ENCODE measurements at places on chromosomes 3 and 15.

DNA sequence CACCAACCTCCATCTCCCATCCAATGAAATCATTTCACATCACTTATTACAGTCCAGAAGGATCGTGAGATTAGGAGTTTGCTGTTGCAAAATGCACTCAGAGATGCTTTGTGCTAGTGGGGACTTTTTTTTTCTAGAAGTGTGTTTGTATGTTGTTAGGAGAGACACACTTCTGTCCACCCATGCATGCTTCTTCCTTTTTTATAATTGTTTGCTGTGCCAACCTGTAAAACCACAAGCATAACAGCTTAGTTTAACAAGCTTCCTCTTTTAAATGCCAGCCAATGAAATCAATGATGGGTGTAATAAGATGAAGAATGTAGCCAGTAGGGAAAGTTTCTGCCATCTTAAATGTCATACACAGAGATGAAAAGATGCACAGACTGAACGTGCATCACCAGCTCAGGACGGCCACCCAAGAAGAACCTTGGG is 305.6 kb upstream of the STT3B start:
- DNase-seq: peak; percentile 95

DNA sequence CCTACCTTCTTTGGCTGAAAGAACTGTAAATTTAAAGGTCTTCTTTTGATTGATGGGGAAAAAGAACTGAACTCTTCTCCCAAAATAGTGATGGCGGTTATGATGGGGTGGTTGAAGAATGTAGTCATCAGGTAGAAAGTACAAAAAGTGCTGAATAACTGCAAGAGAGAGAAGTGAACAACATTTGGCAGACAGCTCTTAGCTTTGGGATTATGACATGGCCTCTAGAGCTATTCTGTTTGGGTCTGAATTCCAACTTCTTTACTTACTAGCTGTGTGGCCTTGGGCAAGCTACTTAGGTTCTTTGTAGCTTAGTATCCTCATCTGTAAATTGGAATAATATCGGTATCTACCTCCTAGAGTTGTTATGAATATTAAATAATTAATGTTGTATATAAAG is 91.7 kb downstream of the SPRED1 start:
- no peak for DNase-seq

DNA sequence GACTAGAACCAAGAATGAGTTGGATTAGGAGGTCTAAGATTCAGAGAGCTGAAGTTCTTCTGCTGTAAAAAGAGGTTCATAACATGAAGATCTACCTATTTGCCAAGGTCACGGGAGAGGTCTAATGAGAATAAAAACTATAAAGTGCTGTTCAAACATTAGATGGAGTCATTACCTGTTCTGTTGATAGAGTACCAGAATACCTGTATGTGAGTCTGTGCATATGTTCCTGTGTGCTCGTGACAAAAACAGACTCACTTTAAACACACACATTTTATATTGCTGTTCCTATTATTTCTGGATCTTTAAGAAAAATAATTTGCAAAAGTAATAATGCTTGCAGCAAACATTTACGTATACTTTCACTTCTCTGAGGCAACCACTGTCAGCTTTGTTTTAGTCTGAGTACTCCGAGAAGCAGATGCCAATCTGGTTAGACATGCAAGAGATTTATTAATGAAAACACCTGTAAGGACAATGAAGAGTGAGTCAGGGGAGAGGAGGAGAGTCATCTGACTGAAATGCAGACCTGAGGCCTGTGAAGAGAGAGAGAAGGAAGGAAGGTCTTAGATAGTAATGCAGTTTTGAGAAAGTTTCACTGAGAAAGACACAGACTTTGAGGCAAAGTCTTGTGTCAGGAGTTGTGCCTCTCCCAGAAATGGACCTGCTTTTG is 221.2 kb downstream of the SQOR start:
- DNase-seq: no peak

DNA sequence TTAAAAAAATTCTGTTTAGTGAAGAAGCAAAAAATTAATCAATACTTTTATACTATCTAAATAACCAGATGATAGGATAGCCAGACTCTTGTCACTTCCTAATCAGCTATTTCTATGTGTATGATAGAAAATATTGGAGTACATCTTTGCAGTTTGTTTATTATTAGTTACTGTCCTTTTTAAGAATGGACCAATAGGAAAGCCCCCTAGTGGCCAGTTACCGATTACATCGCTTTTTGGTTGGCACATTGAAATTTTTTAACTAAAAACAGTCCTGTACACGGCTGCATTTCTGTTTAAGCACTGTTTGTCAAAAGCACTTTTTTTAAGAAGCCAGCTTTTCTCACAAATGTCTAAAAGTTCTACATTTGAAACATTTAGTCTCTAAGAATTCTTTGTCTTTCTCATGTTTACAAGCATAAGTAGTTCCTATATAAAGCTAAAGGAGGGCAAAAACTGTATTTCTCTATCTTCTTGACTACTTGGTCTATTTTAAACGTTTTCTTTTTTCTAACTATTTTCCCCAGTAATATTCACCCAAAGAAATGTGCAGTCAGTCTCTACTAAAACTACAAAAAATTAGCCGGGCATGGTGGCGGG is 253.2 kb upstream of the LRTM1 start:
- DNase-seq: no peak

- no peak for DNase-seq
These were observed 719.5 kb downstream of the FHIT start for GRCh38 chr3:60531759-60532158.

DNA sequence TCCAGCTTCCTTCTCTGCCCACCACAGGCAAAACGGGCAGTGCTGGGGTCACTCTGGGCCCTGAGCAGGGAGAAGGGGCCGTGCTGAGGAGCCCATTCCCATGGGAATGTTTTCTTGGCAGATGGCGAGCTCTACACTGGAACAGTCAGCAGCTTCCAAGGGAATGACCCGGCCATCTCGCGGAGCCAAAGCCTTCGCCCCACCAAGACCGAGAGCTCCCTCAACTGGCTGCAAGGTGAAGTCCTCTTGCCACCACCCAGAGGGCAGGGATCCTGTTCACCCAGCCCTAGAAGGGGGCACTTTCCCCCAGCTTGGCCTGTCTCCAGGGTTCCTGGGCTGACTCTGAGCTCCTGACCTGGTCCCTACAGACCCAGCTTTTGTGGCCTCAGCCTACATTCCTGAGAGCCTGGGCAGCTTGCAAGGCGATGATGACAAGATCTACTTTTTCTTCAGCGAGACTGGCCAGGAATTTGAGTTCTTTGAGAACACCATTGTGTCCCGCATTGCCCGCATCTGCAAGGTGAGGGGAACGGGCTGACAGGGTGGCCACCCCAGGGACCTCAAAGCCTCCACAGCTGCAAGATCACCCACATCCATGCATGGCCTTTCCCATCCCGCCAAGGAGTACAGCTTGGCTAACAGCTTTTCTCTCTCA is 12.4 kb downstream of the CIB1 start:
- DNase-seq: no peak

DNA sequence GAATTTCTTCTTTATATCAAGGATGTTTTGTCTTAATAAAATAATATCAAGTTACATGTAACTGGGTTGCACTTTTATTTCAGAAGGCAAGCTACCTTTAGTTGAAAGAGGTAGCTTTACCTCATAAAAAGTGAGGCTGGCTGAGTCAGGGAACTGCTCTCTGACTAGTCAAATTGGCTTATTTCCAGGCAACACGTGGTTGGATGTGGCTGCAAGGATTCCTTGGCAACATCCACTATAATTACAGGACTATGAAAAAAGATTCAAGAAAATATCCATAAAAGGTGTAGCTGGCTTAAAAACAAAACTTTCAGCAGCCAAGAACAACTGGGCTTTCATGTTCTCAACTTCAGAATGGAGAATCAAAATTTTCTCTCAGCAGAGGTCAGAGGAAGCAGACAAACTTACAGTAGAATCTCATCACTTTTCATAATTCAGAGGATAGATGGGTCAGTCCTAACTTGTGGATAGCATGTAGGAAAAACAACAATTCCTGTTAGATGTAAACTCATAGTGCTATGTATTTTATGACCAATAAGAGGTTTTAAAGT is 779.1 kb downstream of the MECOM start:
- no peak for DNase-seq

DNA sequence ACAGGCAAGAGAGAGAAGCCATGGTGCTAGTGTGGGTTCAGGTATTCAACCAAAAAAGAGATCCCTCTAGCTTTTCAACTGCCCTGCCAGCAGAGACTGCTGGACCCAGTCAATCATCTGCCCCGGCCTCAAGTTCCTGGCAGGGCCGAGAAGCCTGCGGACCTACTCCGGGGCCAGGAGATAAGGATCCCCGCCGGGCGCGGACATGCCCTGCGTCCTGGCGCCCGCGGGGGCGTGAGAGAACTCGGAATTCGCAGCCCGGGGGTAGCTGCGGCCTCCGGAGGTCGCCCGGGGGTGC is 821 bp upstream of the MAGI1 start:
- DNase-seq: no peak

- DNase-seq: no peak
These were observed 198.5 kb upstream of the MRPL3 start for GRCh38 chr3:131701153-131701770.

DNA sequence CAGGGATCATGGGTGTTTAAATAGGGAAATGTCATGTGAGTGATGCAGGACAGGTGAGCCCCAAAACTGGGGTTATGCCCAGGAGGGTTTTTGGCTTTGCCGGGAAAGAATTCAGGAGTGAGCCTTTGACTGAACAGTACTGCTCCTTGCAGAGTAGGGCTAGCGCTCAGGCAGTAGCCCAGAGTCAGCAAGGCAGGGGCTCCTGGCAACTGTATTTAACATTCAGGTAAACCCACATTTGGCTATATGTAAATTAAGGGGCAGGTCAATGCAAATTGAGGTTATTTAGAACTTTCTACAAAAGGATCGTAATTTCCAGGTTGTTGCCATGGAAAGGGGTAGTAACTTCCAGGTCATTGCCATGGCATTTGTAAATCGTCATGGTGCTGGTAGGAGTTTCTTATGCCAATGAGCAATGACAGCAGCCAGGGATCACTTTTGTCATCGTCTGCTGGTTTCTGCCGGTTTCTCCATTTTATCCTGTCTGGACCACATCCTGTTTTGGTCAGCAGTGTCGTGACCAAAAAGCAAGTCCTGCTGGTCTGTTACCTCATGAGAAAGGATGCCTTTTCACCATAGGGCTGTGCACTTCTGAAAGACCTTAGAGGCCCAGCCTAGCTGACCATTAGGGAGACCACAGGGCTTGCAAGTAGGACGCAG is 24.3 kb downstream of the MTHFS start:
- peak; percentile 11 for DNase-seq

DNA sequence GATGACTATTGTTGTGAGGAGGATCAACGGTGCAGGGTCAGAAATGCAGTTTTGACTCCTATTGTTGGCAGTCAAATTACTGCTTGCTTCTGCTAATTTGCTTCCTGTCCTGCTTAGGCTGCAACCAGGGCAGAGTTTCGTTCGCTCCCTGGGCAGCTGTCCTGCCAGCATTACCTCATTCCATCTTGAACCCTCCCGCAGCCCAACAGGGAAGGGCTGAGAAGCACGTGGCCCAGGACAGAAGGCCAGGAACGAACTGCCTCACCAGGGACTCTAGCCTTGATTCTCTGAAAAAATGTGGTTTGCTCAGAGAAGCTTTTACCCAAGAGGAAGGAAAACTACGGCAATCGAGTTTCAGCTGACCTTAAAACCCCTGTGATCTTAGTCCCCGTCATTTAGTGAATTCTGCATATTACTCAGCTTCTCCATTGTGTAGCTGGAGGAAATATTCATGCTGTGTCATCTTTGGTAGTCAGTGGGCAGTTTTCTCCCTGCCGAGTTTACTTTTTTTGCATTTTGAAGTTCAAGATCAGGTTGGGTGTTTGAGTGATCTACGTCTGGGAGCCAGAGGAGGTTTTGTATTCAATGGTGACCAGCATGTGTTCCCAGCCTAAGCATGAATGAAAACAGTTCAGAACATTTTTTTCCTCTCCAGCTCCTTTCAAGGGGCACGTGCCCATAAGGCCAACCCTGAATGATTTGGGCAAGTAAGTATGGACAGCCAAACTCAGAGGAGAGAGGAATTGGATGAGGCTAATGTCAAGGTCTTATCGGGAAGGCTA is 23.0 kb downstream of the TLNRD1 start:
- peak; percentile 23 for DNase-seq

DNA sequence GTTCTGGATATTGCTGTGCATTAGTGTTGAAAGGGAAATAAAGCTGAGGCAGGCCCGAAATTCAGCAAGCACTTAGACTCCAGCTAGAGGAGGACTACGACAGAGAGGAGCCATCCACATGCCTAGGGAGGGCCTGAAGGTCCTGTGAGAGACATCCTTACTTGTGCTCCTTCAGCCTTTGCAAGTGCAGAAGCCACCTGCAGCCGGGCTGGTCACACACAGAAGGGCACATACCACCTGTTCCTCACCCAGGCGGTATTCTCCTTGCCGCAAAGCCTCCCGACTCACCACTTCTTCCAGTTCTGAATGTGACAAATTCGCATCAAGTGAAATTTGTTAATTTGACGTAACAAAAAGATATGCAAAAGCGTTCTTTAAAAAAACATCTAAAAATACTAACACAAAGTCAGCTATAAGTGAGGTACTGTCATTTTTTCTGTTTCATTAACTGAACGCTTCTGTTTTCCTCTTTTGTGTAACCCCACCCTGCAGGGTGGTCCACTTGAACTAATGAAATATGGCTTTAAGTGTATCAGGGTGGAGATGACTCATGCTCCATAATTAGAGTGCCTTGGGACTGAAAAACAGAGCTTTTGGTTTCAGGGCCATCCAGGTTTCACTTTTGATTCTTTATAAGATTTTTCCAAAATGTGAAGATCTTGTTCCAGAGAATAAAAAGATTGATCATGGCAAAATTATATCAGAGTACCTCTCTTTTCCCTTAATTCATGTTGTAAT is 467.9 kb upstream of the ATP11B start:
- DNase-seq: no peak

DNA sequence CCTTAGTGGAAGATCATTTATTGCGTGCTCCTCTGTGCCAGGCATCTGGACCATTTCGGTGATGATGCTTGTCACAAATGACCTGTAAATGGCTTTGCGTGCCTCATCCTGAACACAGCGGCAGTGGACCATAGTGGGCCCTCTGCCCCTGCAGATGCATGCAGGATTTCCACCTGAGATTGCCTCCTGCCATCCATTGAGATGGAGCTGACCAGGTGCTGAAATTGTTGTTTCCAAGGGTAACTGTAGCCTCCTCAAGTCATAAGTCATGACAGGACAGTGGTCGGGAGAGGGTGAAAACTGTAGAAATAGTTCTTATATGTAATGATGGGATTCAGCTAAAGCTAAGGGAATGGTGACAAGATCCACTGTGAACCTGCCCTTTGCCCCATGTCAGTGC is 35.5 kb downstream of the CLSTN2 start:
- no peak for DNase-seq

DNA sequence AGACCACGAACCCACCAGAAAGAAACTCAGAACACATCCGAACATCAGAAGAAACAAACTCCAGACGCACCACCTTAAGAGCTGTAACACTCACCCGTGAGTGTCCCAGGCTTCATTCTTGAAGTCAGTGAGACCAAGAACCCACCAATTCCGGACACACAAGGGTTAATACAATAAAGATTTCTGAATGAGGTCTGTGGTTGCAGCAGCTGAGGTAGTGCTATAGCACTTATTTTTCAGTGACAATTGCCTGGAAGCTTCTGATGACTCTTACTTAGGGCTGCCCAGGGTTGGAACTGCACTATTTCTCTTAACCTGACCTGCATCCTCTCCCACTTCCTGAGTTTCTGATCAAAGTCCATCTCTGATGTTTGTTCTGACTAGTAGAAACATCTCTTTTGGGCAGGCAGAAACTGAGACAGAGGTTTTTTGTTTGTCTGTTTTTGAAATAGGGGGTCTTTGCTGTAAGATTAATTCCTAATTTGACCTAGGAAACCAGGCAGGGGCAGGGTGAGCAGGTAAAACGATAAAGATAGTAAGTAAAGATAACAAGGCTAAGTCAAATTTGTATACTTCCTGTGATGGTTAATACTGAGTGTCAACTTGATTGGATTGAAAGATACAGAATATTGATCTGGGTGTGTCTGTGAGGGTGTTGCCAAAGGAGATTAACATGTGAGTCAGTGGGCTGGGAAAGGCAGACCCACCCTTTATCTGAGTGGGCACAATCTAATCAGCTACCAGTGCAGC is 169.1 kb downstream of the GAP43 start:
- DNase-seq: no peak

Measured in SIG-M5 (cell line).